NCI-H2081 (cell line): ENCODE measurements at places on chromosomes 6 and 20.

DNA sequence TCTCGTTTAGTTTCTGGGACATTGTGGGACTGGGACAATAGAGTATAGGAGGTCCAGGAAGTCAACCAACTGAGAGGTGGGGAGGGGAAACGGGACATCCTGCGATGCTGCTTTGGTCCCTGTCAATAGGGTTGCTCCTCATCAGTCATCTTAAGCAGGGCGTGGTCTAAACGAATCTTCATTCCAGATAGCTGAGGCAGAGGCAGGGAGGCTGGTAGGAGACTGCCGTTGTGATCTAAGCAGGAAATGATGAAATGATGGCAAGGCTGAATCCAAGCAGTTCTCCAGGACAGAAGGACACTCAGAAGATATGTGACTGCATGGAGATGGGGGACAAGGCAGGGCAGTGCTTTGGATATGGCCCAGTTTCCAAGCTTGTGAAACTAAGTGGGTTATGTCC, 953.4 kb downstream of the KIF16B start:
- no peak for DNase-seq

- DNase-seq: peak; percentile 4
These were observed 401.6 kb upstream of the CITED2 start for GRCh38 chr6:139776041-139776440.

DNA sequence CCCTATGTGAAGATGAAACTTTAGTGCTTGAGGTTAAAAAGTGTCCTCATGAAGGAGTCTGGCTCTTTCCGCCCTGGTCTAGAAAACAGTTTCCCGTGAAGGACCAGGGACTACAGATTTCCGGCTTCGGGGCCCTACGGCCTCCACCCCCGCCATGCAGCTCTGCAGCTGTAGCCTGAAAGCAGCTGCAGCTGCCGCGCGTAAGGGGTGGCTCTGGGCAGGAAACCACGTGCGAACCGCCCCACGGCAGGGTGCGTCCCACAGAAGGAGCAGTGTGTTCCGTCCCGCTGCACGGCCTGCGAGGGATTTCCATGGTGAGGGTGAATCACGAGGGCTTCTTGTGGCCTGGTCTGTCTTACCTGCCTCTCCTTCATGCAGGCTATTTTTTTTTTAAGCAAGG, 117.0 kb downstream of the ERMARD start:
- DNase-seq: no peak

GRCh38 chr6:167122827-167123657, at the start of gene CCR6:
Gene CCR6 (plus strand): TSS chr6:167123096. CDS start chr6:167136135, 13,039 bp downstream.
- no peak for DNase-seq

DNA sequence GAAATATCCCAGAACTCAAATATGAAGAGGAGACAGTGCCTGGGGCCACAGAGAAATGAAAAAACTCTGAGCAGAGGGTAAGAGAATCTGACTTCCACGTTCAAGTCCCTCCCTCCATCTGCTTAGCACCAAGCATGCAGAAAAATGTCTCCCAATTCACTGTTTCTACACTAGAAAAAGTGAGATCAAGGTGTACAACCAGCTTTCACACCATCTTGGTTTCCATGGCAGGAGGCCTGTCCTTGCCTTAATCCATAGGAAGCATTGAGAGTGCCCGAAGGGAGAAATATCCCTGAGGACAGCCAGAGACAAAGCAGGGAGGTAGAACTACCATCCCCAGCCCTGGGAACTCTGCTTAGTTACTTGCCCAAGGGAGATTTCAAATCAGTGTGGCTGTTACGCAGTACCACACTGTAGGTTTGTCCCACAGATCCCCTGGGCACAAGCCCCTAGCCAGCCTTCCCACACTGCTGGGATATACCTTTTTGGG, 82.9 kb downstream of the SCML4 start:
- DNase-seq: no peak

DNA sequence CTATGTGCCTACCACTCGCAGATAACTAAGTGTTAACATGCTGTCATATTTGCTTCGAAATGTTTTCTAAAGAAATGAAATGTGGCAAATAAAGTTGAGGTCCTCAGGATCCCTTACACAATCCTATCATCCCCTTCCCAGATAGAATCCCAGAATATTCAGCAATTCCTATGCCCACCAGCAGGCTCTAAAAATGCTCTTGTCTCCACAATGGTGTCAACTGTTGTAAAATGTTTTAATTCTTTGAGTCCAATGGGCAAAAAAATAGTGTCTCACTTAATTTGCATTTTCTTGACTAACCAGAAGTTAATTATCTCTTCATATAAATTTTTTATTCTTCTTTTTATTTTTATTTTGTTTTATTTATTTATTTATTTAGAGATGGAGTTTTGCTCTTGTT, 103.9 kb upstream of the MAP7 start:
- no peak for DNase-seq

- peak; percentile 61 for DNase-seq
These were observed 138.2 kb downstream of the TENT5A start for GRCh38 chr6:81614292-81614691.

DNA sequence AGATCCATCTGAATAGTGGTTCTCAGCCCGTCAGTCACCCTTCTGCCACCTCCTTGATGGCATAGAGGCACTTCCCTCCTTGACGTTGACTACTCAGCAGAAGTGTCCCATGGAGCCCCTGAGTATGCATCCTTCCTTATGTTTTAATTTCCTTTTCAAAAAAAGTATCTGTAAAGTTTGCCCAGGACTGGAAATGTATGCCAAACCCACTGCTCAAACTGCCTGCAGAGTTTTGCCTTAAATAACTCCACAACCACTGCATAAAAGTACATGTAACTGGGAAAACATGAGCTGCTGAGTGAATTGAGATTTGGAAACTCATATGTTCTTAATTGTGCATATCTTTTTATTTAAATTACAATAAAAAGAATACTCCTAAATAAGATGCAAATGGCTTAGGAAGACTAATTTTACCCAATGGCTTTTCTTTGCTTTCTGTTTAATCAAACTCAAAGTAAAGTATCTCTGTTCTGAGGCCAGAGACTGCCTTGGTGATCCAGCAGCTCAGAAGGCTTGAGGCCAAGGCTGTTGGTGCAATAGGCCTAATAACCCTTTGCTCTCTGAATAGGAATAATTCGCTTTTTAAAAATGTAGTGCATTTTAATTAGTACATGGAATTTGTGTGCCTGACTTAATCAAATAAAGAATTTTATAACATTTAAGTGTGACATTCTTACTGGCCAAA, 90.4 kb downstream of the FNDC1 start:
- no peak for DNase-seq

DNA sequence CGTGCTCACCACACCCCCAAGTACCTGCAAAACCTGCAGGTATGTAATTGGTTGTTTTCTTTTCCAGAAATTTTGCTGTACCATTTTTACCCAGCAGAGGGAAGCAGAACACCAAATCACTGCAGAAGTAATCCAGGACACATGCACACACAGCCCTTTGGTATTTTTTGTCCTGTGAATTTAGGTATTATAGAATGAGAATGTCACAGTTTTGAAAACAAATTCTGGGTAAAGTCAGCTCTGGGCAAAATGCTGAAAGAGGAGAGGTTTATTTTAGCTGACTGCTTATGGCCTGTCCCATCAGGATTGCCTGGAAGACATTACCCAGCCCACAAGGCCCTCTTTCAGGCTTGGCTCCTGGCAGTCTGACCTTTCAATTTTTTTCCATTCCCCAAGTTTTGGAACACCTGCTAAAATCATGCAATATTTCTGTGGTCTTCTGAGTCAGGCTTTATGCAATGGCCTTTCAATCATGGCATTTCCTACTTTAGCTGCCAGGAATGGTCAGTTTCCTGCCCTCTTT, 3.5 kb upstream of the EFHC1 start:
- peak; percentile 76 for DNase-seq

GRCh38 chr6:136503303-136504029, 46.8 kb downstream of the MAP7 start:
- no peak for DNase-seq

DNA sequence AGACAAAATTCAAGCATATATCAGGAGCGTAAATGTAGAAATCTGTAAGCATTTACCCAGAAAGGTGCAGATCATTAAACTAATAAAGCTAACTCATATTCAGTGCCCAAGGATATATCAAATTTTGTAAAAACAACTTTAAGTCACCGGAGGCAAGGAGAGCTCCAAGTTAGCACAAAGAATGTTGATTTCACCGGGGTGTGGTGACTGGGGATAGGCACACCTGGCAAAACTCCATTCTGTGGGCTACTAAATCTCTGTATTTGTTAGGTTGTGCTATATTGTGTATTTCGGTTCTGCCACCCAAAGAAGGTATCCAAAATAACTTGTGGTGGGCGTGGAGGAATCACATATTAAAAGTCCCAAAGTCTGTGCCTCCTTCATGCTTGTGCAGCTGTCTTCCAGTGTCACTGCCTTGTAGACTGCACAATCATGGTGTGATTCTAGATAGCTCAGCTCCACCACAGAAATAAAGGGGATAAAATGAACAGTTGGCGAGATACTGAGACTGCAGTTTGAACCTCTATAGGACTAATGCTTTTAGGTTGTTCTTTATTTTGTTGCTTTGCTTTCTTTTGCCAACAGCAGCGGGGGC, 111.6 kb downstream of the GMDS start:
- no peak for DNase-seq

DNA sequence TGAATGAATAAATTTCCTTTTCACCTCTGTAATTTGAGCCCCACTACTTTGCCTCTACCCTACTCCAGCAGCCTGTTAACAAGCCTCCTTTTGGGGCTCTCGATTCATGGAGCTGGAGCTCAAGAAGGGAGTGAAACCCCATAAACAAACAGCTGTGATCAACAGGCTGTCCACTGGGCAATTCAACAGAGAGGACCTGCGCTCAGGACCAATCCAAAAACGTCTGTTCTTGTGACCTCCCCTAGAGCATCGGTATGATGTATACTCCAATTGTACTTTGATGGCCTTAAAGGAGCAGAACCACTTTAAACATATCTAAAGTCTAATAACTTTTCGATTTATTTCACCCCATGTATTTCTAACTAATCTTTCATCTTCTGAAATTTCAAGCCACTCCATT, 37.4 kb downstream of the HIVEP2 start:
- no peak for DNase-seq

DNA sequence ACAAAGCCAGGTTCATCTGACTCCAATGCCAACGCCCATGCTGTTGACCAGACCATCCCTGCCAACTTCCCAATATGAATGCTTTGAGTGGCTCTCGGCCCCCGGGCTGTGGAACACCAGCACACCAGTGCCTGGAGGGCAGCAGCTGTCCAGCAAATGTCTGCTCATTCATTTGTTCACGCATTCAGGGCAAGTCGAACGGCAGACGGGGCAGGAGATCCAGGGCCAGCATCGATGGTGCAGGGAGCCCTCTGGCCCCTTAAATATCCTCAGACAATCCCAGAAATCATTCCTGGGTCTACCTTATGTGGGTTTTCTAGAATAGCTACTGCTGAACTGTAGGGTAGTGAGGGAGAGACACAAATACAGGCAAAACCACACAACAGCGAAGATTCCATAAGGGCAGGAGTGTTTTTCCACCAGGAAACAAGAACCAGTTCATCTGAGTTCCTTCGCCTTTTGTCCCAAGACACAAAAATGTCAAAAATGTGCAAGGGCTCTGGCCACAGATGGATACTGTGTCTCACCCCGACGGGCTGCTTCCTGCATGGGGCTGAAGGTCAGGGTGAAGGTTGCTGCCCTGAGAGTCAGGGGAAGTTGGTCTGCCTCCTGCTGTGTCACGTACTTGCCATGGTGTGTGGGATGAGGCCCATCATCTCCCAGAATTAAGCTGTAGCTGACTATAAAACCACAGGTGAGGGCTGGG, 15.5 kb downstream of the RIPOR3 start:
- no peak for DNase-seq

GRCh38 chr6:44255105-44255808, 2.1 kb downstream of the SLC35B2 start:
- no peak for DNase-seq

DNA sequence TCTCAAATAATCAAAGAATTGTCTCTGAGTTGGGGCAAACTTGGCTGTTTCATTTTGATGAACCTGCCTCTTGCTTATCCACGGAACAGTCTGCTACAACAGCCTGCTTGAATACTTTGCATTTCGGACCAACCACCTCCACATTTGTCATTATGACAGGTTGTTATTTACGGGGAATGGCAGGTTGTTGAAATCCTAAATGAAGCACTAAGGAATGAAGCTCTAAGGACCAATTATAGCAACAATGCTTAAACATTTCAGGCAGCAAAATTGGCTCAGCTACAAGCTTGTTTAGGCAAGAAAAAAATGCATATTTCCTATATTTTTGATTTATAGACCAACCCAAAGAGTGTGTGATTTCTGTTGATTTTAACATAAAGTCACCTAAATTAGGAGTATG, 84.5 kb downstream of the MAP3K7 start:
- DNase-seq: no peak

DNA sequence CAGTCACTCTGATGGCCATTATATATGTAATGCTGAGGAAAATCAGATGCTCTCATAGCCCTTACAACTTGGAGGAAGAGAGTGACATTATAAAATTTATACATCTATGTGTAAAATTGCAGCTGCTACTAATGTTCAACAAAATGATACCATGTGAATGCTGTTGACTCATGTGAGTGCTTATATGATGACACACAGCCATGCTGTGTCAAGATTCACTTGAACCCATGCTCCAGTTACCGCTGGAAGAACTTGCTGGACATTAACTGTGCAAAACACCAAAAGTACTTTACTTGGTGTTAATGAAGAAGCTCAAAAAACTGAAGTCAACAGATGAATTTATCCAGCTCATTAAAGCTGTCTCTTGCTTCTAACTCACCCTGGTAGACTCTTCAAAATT, 318.9 kb upstream of the PLCB4 start:
- no peak for DNase-seq

DNA sequence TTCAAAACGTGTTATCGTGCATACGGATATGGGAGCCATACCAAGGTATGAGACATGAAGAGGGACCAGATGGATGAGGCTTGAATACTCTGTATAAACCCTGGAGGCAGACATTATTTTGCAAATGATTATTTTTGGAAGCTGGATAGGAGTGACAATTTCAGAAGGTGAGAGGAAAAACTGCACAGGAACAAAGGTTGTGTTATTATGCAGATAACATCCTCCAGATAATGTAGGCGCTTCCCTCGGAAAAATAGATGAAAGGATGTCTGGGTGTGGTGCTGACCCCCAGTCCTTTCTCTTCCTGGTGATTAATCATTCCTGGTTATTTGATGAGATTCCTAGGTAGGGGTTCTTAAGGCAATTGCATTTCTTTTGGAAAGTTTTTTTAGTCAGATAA, 36.4 kb upstream of the CD83 start:
- DNase-seq: no peak

GRCh38 chr20:49513517-49513916, 31.0 kb upstream of the KCNB1 start:
- no peak for DNase-seq

DNA sequence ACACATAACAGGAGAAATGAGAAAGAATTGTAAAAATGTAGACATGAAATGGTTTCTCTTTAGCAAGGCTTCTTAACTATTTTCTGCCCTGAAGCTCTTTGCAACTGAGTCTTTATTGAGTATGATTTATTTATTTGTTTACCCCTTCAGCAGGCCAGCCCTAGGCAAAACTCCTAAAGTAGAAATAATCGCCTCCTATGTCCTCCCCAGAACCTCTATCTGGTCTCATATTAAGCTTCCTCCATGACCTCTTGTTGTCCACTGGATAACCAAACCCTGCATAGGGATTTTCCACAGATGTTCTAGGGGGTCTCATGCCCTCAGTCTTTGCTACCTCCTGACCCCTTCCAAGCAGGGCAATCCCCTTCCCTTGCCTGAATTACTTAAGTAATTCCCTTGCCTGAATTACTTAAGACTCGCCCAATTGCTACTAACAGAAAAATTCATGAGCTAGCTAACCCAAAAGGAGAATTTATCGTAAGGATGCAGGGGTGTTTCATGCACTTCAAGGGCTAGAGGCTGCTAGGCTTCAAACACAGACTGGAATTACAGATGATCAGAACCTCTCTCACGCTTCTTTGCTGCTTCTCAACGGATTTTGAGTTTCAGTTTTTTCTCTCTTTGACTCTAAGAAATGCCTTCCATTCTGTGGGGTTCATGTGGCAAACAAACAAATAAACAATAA, 425.9 kb upstream of the RNF217 start:
- DNase-seq: peak; percentile 38
